ENCODE measurements at places on chromosomes 12 and 14.

DNA sequence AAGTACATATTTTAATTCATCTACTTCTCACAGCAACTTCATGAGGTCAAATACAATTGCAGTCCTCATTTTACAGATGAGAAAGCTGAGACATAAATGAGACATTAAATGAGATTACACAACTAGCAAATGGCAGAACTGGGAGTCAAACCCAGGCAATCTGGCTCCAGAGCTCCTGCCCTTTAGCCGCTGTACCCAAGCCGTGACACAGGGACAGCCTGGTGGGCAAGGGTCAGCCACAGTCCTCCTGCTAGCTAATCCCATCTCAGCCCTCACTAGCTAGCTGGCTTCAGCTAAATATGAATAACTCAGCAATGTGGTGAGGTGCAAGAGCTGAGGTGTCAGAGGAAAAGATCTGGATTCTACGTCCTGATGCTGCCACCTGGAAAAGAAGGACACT, 54.8 kb downstream of the NINJ2 start:
- no peak for DNase-seq

DNA sequence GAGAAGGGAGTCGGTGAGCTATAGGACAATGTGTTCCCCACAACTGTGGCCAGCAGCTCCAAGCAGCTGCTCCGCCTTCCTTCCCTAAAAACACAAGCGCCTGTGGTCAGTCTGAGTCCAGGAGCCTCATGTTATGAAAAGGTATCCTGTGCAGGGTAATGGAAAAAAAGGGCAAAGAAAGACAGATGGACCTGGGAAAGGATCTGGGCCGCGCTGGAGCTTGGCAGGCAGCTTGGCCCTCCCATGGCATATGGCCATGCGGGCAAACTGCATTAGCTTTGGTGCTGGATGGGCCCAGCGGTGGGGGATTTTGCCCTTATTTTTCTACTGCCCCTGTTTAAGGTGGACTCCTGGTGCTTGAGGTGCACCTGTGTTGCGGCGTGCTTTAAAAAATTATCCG, 23.7 kb upstream of the CHST11 start:
- no peak for DNase-seq

DNA sequence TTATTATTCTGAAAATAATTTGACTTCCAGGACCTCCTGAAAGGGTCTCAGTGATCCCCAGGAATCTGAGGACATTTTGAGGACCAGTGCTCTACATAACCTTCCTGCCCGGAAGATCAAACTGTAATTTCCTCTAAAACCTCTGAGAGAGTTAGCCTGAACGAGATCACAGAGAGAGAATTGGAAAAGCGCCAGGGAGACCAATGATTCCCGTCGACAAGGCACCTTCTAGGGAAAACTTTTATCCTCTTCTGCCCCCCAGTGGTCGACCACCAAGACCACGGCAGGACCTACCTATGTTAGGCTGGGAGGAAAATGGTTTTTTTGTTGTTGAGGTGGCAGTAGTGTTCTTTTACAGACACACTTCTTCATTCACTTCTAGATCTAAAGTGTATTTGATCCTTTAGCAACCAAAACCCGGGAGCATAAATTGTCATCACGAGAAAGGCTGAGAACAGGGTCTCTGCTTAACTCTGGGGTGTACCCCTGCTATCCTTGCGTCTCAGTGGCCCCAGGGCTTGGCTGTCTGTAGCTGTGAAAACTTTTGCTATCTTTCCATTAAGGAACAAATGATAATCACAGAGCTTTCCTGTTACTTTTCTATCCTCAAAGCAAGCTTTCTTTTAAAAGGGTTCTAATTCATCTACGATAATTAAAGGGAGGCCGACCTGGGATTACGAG, 62.9 kb upstream of the NID2 start:
- peak; percentile 89 for DNase-seq

DNA sequence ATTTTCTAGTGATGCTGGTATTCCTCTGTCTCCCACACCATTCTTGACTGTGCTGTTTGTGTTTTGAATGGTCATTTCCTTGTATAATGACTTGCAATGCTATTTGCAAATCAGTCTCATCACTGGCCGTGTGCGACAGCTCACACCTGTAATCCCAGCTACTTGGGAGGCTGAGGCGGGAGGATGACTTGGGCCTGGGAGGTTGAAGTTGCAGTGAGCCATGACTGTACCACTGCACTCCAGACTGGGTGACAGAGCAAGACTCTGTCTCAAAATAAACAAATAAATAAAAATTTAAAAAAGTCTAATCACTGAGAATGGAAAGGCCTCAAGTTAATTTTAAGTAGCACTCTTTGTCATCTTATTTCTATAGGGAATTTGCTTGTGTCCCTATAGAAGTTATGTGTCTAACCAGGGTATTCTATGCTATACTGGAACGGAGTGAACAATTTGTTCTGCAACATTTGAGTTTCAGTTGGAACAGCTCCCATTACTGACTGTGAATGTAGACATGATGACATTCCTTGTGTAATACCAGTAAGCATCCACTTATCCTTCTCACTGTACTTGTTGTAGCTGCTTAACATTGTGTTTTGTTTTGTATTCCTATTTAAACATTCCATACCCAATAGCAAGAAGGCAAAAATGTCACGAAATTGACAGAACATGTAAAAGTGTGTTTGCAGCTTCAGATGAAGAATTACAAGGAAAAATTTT, 126.3 kb downstream of the MGST1 start:
- no peak for DNase-seq

DNA sequence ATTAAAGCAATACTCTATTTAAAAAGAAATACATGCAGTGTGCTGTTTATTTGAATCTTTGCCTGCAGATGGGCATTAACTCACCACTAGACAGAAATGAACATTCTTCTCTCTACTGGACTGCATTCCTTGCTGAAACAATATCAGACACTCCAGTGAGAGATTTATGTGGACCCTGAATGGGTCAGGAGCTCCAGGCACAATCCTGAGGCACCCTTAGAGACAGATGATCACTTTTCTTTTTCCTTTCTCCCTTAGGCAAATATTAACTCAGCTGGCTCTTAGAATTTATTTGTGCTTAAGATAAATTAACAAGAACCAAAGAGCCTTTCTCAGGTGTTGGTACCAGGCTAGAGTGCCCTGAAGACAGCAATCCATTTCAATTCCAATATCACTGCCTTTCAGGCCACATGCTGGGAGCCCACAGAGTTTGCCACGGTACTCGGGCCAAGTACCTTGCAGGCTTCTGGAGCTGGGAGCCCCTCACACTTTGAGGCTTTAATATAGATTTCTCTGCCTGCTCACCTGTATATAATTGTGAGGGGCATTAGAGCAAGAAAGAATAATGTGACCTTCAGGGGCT, 173.0 kb downstream of the EMP1 start:
- no peak for DNase-seq

DNA sequence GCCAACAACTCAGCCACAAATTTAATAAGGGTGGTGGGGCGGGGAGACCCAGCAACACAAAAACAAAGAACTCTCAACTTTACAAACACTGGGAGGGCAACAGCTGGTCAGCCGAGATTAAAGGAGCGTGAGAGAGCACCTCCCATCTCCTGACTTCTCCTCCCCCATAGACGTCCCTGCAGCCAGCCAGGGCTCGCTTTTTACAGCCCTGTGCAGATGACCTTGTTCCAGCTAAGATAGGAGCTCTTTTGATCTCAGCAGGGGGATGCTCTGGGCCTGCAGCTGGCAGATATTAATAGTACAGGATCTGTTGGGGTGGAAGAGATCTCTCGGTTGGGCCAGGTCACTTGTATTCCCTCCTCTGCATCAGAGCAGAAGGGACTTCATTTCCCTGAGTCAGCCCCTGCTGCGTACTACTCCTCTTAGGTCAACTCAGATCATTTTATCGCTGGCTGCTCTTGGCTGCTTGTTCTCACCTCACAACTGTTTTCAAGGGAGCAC, 475.8 kb downstream of the RAD51B start:
- no peak for DNase-seq

- no peak for DNase-seq
Observed at GRCh38 chr14:60650373-60650961, 1.2 kb upstream of the SIX1 start.

GRCh38 chr12:126953365-126953889, 1313.5 kb upstream of the TMEM132C start:
- no peak for DNase-seq

- DNase-seq: no peak
Observed at GRCh38 chr14:91159906-91160305, 46.0 kb downstream of the DGLUCY start.

DNA sequence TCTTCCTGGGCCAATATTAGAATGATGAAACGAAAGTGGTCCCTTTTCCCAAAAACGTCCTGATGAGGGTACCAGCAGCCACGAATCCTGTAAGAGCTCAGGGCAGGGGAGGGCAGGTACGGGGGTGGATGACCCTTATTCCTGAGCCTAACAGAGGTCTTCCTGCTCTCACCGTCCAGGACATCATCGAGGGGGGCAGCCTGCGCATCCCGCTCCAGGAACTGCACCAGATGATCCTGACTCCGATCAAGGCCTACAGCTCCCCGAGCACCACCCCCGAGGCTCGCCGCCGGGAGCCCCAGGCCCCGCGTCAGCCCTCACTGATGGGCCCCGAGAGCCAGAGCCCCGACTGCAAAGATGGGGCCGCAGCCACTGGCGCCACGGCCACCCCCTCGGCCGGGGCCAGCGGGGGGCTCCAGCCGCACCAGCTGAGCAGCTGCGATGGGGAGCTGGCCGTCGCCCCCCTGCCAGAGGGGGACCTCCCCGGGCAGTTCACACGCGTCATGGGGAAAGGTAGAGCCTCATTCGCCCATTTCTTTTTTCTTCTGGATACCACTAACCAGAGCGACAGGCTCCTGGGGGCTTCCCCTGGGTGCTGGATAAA, 142.5 kb downstream of the GCH1 start:
- no peak for DNase-seq

- DNase-seq: no peak
Observed at GRCh38 chr12:61857968-61858367, 402.2 kb upstream of the USP15 start.

DNA sequence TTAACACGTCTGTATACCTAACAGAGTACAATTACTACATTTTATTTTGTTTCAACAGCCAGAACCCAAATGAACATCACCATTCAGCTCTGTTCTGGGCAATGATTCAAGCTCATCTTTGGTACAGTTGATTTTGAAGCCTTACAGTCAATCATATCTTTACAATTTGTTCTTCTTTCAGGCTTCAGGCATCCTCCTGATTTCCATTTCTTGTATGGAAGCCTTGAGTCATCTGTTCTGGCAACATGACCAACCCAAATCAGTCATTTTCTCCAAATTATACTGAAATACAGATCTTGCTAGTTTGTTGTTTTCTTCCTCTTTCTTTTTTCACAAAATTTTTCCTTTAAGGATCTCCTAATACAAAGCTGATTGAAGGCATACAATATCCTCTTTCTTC, 80.2 kb downstream of the PAX9 start:
- no peak for DNase-seq

DNA sequence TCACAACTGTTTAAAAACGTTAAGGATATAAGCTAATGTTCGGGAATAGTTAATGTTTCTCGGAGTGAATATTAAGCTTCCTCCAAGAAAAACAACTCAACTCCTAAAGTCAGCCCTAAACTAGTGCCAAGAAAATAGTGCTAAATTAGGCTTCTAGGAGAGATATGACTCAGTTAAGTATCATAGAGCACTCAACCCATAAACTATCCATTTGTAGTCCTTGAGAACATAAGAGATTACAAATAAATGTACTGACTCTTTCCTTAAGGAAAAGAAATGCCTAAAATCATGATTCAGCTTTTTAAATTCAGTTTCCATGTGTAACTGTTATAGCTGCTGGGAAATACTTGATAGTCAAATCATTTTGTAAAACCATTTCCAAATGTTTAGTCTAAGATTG, 117.1 kb downstream of the HMGA2 start:
- DNase-seq: no peak

DNA sequence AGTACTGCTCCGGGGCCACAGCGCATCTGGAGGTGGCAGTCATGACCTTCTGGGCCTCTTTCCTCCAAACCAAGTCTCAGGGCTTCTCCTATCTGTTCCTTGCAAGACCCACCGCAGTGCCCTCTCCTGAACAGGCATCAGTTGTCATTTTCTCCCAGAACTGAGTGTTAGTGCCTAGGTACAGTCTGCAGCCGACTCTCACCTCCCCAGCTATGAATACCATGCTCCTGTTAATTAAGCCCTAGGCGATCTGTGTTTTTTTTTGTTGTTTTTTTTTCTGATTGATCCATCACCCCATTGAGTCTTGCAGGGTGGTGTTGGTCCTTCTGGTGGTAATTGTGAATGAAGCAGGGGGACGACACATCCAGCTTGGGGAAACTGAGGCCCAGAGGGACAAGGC, 47.5 kb upstream of the DLK1 start:
- no peak for DNase-seq
